ENCODE measurements at places on chromosomes 1 and 21.

GRCh38 chr1:113255038-113255719 lies 135.1 kb upstream of the MAGI3 start:
- no peak for DNase-seq

DNA sequence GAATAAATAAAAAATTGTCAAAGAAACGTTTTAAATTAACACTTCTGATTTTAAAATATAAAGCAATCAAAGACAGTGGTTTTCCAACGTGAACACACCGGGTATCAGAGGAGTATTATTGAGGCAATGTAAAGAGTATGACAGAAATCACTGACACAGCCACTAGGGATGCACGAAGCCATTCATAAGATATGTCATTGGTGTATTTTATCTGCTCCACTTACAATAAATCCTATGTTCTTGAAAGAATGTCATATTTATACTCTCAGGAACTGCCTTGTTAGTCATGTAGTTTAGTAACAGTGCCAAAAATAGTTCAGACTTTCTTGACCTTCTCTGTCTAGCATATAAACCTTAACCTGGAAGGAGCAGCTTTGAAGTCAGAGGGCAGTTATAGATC lies 835.0 kb upstream of the NCAM2 start:
- DNase-seq: no peak

DNA sequence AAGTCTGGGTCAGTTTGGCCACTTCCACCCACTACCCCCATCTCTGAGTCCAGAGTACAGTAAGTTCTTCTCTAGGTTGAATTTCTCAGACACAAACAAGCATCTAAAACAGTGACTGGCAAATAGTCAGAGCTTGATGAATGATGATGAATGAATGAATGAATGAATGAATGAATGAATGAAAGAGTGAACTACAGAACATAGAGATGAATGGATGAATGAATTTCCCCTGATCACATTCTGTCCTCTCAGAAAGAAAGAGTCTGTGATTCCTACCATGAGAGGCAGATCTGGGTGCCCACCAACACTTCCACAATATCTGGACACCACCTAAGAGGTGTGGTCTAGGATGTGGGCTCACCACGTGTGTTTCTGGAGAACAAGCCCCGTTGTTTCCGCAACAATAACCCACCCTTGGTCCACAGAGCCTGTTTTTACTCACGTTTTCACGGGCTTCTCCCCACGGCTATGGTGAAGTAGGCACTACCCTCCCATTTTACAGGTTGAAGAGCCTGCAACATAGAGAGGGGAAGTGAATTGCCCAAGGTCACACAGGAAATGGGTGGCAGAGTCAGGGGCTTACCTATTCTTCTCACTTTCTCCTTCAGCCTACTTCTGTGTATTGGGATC lies 40.2 kb upstream of the IFFO2 start:
- no peak for DNase-seq

GRCh38 chr21:45308194-45309068 lies 20.7 kb upstream of the POFUT2 start:
- no peak for DNase-seq

- no peak for DNase-seq
Measured at GRCh38 chr1:87812871-87813577, 484.3 kb downstream of the LMO4 start.

DNA sequence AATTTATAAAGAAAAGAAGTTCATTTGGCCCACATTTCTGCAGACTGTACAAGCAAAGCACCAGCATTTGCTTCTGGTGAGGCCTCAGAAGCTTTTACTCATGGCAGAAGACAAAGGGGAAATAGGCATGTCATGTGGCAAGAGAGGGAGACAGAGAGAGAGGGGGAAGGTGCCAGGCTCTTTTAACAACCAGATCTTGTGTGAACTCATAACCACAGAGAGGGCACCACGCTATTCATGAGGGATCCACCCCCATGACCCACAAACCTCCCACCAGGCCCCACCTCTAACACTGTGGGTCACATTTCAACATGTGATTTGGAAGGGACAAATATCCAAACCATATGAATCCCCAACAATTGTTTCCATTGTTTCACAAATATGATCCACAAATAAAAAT lies 467.9 kb downstream of the SIPA1L2 start:
- no peak for DNase-seq

GRCh38 chr1:53369034-53369750 lies 41.3 kb upstream of the LRP8 start:
- DNase-seq: no peak

- no peak for DNase-seq
Measured at GRCh38 chr1:92739669-92740524, 45.0 kb downstream of the EVI5 start.

DNA sequence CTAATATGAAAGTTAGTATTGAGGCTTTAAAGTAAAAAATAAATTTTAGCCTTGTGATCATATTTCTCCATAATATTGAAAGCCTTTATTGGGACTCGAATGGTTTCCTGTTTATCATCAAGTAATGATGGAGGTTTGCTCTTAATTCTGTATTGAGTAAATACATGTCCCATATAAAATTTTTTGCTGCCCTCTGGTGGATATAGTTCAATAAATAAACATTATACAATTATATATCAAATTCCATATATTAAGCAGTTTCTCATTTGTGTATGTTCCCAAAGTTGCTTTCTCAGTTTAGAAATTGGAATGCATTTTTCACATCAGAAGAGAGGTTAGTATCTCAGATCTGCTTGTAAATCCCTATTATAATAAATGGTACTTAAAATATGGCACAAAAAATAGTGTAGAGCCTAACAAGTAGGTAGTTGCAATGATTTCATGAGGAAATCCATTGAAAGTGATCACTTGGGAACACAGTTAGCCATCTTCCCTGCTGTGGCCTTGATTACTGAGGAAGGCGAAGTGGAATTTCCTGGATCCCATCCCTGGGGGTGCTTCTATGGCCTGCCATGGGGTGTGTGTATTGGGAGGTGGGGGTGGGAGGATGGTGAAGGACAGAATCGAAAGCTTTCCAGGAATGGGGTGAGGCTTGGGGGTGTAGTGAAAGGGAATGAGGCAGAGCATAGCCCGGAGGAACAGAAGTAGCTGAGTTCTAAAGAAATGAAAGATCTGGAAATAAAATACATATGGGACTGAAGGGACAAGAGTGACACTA lies 84.1 kb upstream of the C21orf91 start:
- DNase-seq: no peak

GRCh38 chr1:39016604-39017171 lies 9.5 kb upstream of the NDUFS5 start:
- DNase-seq: no peak

DNA sequence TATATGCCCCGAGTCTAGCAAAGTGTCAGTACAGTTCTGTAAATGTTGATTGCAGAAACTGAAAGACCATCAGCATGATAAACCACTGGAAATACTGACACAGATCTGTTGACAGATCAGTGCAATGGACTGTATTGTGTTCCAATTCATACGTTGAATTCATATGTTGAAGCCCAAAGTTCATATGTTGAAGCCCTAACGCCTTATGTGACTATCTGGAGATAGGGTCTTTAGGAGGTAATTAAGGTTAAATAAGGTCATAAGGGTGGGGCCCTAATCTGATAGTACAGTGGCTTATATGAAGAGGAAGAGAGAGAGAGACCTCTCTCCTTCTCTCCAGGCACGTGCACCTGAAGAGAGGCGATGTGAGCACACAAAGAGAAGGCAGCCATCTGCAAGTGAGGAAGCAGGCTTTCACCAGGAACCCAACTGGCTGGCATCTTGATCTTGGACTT lies 144.7 kb downstream of the MRPL39 start:
- DNase-seq: no peak

DNA sequence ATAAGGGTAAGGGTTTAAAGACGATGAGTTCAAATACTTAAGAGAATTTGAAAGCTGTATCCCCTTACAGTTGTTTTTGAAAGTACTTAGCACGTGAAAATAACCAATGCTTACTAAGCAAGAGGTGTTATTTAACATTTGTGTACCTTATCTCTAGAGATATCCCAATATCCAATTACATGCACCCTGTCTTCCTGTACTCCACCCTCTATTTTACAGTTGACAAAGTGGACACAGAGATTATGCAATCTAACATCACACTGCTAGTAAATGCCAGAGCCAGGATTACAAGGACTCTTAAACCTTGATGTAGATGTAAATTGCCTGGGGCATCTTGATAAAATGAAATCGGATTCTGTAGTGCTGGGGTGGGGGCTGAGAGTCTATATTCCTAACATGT lies 72.0 kb downstream of the GDAP2 start:
- no peak for DNase-seq

DNA sequence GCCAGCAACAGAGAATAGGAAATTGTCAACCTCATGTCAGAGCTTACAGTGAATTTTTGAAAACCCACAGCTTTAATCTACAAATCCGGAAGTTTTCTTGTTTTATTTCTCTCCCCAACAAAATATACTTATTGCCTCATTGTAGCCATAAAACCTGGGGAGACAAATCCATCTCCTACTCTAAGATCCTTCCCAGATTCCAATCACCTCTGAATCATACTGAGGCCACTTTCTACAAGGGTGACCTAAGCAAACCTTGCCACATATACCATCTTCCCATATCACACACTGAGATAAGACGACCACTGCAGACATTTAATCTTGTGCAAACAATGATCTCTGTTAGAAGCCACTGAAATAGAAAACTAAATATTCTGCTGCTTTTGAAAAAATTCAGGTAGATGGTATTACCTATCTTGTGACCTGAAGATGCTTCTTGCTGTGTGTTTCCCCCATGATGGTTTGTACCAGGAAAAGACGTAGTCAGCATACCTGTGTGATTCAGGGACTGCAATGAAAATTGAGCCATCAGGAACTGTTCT lies 171.5 kb upstream of the DUSP10 start:
- no peak for DNase-seq

- no peak for DNase-seq
Measured at GRCh38 chr21:41731081-41731480, 35.8 kb downstream of the RIPK4 start.

DNA sequence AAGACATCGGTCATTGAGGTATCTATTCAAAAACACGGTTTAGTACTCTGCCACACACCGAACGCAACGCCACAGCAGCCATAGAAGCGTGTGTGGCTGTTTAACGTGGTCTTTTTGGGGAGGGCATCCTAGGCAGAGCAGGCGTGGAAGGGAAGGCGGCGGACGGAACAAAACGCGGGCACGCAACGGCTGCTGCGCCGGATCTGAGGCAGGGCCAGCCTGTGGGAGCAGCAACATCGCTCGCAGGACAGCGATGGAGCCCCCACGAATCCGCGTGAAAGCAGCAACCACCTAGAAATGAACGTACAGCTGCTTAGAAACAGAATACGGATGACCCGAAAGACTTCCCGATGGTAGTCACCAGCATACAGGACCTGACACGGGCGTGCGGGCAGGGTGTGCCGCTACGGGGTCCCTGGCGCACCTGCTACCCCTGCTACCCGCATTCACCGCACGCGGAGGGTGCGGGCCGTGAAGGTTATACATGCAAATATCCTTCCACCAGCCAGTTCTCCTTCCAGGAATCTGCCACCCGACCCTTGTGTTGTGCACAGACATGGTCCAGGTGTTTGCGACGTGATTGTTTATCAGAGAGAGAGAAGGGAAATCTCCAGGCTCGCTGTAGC lies 114.4 kb upstream of the COL6A1 start:
- no peak for DNase-seq

DNA sequence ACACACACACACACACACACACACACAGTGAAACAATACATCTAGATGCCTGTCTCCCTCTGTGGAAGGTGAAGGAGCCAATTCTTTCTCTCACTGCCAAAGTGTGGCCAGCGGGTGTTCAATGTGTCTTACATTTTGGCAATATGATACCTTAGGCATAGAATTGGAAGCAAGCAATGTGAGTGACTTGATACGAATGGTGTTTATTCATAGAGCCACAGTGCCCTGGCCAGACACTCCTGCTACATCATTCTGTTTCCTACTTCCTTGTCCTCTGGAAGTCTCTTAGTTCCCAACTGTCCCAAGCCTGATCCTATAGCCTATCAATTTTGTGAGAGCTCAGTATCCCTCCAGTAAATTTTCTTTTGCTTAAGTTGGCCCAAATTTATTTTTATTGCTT lies 170.0 kb upstream of the L1TD1 start:
- DNase-seq: no peak

- no peak for DNase-seq
Measured at GRCh38 chr1:177122461-177123251, 41.9 kb downstream of the ASTN1 start.

DNA sequence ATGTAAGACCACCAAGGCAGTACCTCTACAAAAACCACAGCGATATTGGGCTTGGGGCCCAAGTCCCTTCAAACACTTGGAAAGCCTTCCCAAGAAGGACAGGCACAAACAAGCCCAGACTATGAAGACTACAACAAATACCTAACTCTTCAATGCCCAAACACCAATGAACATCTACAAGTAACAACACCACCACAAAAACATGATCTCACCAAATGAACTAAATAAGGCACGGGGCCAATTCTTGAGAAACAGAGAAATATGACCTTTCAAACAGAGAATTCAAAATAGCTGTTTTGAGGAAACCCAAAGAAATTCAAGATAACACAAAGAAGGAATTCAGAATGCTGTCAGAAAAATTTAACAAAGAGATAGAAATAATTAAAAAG lies 86.8 kb downstream of the COL24A1 start:
- DNase-seq: no peak

- DNase-seq: no peak
Measured at GRCh38 chr21:46071082-46071481, 26.8 kb upstream of the COL6A2 start.

- DNase-seq: no peak
Measured at GRCh38 chr21:42307106-42307505, 8.1 kb downstream of the TFF3 start.

DNA sequence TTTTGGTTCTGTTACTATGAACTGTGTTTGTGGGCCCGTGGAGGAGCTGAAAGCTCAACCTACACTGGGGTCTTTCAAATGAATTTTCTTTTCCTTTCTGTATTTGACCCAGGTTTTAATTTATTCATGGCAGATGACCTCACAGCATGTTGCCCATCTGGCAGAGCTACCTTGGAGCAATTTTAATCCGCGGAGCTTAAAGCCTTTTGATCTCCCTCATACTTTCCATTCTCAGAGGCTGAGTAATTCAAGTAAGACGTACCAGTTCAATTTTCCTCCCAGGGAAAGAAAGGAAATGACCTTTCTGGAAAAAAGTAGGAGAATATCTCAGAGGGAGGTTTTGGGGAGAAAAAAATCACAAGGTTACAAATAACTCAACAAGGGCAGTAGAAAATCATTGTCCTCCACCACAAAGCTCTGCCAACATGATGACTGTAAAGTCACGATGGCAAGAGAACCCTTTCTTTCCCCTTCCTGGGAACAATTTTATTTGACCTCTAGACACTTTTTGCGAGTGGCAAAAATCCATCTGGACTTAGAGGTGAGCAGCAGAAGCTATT lies 21.6 kb upstream of the PCP4 start:
- no peak for DNase-seq

DNA sequence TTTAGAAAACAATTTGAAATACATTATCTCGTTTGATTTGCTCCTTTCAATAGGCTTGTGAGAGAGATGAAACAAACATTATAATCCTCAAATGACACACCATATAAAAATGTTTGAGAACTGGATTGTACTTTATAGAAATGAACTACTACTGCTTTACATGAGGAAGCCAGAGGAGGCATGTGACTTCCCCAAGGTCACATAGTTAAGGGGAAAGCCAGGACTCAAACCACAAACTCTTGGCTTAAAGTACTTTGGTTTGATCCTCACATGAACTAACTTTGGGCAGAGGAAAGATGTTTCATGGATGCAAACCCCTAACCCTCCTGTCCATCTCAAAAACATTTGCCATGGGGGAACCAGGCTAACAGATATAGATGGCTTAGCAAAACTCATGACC lies 4.7 kb downstream of the ARHGEF11 start:
- no peak for DNase-seq

GRCh38 chr1:156232201-156232894 lies 9.6 kb upstream of the BGLAP start:
- DNase-seq: no peak

All from activated T-cell treated with anti-CD3 and anti-CD28 coated beads for 1 hour (primary cell).